ENCODE measurements at places on chromosomes 7 and 10.

DNA sequence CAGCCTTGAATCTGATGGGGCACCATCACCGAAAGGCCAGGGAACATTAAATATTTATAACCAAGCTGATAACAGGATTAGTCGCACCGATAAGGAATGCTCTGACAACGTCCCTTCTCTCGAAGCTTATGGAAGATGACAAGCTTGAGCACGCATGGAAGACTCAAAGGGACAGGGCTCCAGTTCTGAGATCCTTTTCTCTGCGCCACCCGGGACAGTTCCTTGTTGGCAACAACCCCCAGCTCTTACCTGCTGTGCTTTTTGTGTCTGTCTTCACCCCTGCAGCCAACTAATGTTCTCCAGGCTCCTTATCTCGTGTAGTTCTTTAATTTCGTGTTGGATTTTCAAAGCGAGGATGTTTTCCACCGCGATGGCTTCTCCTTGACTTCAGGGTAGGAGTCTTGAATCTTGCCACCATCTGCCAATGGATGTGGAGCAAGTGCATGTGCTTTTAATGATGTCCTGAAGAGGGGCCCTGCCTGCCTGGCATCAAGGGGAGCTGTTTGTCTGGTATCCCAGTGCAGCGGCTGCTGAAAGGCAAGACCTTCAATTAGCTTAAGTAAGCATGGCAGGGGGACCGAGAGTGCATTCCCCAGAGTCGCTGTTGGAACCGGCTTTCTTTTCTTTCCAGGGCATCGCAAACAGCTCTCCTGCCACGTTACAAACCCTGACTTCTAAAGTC is 354 bp upstream of the FERD3L start:
- DNase-seq = no peak

DNA sequence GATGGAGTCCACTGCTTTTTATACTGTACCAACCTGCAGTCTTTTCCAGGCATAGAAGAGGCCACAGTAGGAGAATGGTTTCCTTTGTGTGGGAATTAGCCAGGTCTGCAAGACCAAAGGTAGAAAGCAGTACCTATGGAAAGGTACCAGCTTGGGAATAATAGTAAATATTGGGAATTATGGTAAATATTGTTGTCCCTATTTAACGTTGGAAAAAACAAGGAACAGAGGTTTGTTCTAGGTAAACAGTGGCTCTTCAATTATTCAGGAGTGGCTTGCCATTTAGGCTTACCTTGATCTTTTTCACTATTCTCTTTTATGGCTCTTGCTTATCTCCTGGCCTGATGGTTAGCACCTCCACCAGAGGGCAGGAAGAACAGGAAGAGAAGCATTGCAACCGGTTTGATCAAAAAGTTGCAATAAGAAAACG is 43.9 kb upstream of the GSAP start:
- no peak for DNase-seq

DNA sequence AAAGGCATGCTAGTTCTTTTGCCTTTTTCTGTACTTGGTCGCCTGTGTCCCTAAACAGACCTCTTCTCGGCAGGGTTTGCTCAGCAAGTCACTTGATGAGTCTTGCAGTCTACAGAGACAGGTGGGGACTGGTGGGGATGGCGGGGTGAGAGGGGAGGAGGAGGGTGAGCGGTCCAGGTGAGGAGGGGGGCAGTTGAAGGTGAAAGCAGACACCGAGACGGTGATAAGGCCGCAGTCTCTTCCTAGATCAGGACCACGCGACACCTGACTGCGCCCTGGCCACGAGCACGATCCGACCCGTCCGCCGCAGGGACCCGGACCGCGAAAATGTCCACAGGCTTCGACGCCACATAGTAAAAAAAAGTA is 566 bp downstream of the ASNS start:
- DNase-seq = peak; percentile 53

DNA sequence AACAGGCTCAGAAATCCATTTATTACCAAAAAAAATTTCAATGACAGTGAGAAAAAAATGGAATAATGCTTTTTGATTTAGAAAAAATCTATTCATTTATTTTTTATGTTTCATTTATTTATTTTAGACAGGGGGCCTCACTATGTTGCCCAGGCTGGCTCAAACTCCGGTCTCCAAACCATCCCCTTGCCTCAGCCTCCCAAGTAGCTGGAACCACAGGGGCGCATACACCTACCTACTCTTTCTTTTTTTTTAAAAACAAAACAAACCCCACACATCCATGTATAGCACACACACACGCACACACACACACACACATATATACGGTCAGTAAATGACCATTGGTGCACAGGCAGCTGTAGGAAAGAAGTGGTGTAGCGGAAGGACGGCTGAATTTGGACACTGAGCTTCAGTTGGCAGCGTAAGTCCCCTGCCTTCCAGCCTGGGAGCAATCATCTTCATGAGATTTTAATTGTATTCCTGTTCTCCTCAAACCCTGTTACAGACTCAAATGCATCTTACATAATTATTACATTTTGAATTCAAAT is 28.8 kb downstream of the ARL4A start:
- no peak for DNase-seq

DNA sequence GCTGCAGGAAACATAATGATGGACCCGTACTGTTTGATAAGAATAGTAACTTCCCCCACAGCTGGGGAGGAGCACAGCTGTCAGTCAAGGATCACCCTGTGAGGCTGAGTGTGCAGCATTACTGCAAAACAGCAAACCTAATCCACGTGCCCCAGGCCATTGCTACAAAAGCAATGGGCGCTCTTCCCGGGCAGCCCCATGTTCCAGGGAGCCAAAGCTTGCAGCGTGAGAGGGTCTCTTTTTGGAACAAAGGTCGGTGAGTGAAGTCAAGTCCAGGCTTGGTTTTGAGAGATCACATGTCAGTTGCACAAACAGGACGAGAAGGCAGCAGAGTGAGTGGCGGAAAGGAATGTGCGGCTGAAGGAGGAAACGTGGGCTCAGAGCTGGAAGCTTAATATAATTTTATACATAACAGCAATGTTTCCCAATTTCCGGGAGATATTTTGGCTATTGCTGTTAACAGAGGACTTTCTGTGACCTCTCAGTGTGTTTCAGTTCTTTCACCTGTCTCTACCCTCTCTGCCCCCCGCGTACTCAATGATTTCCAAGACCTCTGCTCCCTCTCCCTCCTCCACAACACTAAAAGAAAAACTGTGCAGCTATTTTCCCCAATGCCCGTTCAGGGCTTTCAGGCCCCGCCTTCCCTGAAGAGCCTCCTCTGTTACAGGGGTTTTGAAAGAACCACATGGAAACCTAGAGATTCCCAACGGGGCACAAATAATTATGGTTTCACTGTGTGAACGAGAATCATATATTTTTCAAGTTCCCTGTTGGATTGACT is 128.9 kb downstream of the MTPAP start:
- no peak for DNase-seq

GRCh38 chr7:66283003-66283920 is 78.1 kb downstream of the TPST1 start:
- no peak for DNase-seq

- DNase-seq = no peak
Observed at GRCh38 chr7:146892151-146892550, 775.5 kb downstream of the CNTNAP2 start.

Measured in NCI-H1105 (cell line).